ENCODE measurements at places on chromosomes 7 and 10.

DNA sequence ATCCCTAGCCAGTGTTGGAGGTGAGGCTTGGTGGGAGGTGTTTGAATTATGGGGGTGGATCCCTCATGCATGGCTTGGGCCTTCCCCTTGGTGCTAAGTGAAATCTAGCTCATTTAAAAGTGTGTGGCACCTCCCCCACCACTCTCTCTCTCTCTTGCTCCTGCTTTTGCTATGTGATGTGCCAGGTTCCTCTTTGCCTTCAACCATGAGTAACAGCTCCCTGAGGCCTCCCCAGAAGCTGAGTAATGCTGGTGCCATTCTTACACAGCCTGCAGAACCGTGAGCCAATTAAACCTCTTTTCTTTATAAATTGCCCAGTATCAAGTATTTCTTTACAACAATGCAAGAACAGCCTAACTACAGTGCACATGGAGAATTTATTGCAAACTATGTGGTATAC, 188.8 kb upstream of the POT1 start:
- DNase-seq, result no peak

DNA sequence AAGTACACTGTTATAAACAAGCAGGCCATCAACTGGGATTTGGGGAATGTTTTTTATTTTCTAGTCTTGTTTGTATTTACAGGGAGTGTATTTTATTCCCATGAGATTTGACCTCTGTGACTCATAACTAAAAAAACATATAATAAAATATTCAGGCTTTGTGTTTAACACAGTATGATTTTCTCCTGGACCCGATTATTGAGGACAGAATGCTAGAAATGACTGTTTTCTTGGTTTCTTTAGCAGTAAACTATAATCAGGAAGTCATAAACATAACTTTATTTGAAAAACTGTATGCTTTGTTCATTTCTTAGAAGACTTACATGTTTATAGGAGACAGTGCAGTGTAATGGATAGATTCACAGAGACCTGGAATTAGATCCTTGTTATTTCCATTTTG, 2.1 kb downstream of the NHLRC2 start:
- DNase-seq, result no peak

DNA sequence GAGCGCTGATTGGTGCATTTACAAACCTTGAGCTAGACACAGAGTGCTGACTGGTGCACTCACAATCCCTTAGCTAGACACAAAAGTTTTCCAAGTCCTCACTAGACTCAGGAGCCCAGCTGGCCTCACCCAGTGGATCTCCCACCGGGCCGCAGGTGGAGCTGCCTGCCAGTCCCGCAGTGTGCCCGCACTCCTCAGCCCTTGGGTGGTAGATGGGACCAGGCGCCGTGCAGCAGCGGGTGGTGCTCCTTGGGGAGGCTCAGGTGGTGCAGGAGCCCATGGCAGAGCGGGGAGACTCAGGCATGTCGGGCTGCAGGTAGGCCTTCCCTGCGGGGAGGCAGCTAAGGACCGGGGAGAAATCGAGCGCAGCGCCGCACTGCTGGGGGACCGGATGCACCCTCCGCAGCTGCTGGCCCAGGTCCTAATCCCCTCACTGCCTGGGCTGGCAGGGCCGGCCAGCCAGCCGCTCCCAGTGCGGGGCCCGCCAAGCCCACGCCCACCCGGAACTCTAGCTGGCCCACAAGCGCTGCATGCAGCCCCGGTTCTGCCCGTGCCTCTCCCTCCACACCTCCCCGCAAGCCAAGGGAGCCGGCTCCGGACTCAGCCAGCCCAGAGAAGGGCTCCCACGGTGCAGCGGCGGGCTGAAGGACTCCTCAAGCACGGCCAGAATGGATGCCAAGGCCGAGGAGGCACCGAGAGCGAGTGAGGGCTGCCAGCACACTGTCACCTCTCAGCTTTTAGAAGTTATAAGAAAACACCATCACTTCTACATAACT, 128.9 kb downstream of the ZNF438 start:
- DNase-seq, result no peak

GRCh38 chr7:11410656-11411644, 421.0 kb downstream of the THSD7A start:
- DNase-seq, result no peak

DNA sequence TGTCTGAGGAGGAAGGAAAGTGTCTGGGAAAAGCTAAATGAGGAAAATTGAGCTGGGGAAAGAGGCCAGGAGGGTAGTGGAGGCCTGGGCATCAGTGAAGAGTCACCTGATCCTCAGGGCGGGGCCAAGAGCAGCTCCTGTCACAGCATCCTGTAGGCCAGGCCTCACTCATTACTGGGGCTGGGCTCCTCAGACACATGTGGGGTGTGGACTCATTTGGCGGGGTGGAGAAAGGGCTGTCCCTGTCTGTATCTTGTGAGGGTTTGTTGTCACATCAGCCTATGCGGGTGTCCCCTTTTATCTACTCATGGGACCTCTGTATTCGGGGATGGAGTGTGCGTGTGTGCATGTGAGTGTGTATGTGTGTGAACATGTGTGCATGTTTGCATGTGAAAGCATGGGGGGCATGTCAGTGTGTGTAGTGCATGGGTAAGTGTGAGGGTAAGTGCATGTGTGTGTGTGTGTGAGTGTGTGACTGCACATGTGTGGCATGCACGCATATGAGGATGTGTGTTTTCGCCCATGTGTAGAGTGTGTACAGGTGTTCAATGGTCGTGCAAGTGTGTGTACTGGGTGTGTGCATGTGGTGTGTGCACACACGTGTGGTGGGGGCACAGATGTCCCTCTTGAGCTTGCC, 67.8 kb downstream of the RAMP3 start:
- DNase-seq, result no peak

DNA sequence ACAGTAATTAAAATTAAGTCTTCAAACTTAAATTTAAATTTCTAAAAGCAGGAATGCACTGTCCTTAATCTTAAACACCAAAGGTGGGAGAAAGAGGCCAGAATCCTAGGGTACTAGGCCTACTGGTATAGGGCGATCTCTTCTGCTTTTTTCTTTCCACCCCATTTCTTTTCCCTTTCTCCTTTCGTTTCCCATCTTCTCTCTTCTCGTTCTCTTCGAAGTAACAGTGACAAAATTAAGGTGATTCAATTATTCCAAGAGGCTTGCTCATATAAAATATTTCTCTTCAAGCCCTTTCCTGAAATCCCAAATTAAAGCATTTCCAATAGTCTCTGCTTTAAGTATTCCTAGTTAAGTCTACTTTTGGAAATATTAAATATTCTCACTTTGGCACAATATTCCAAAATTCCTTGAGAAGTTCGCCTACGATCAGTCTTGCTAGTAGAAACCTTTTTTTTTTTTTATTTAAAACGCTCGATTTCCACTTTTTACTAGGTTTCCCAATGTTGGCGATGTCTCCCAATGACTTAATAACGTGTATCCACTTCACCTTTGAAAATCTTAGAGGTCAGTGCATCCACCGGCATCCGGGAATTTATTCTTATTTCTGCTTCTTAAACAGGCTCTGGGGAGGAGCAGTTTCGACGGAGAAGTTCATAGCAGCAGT, 765 bp upstream of the LCOR start:
- no peak for DNase-seq

DNA sequence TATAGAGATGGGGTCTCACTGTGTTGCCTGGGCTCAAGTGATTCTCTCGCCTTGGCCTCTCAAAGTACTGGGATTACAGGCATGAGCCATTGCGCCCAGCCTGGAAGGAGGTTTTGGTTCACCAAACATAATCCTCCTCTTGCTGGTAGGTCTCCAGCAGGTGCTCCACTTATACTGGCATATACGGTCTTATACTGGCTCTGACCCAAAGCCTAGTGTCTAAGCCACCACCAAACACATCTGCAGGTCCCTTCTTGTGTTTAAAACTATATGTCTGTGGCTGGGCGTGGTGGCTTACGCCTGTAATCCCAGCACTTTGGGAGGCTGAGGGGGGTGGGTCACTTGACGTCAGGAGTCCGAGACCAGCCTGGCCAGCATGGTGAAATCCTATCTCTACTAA, 5.4 kb downstream of the MBLAC1 start:
- no peak for DNase-seq

GRCh38 chr7:106425017-106425719, 140.4 kb upstream of the NAMPT start:
- no peak for DNase-seq

- no peak for DNase-seq
Observed at GRCh38 chr10:102436312-102436711, 3.9 kb upstream of the CUEDC2 start.

GRCh38 chr7:114086914-114087652, 168.3 kb upstream of the PPP1R3A start:
- DNase-seq, result no peak

- no peak for DNase-seq
Observed at GRCh38 chr10:67803588-67804394, 34.2 kb downstream of the DNAJC12 start.

DNA sequence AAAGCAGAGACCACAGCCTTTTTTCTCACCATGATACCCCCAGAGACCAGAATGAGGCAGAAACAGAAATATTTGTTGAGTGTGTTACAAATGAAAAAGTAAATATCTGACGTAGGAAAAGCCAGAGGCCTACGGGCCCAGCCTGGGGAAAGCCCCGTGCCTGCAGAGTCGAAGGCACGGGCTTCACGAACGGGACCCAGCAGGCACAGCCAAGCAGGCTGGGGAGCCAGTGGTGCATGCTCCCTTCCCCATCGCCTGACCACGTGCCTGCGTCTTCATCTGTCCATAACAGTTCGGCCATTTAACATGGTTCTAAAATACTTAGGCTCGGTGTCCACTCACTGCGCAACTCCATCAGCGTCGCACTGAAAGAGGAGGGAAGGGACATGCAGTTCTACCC, 50.8 kb downstream of the SLIT1 start:
- DNase-seq, result no peak

GRCh38 chr7:139992353-139993044, 70.3 kb downstream of the PARP12 start:
- no peak for DNase-seq

- DNase-seq, result no peak
Observed at GRCh38 chr7:28075674-28076358, 104.8 kb downstream of the JAZF1 start.

DNA sequence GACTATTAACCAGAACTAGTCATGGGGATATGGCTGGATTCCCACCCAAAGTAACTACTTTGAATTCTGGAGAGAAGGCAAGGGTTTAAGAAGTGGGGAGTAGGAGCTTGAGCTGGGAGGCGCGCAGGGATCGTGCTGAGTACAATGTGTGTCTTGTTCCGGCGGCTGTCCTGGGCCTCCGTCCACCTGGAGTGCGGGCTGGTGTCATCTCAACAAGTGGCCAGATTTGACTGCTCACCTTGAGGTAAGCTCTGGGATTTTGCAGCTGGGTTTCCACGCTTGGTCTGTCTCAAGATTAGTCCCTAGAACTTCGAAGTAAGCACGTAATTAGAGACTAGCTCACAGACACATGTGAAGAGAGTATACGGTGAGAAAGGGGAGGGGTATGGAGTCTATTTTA, 49.4 kb downstream of the GLRX3 start:
- no peak for DNase-seq

- no peak for DNase-seq
Observed at GRCh38 chr10:3623746-3624145, 161.3 kb downstream of the KLF6 start.

GRCh38 chr10:75984067-75984466, 552.6 kb downstream of the LRMDA start:
- no peak for DNase-seq

DNA sequence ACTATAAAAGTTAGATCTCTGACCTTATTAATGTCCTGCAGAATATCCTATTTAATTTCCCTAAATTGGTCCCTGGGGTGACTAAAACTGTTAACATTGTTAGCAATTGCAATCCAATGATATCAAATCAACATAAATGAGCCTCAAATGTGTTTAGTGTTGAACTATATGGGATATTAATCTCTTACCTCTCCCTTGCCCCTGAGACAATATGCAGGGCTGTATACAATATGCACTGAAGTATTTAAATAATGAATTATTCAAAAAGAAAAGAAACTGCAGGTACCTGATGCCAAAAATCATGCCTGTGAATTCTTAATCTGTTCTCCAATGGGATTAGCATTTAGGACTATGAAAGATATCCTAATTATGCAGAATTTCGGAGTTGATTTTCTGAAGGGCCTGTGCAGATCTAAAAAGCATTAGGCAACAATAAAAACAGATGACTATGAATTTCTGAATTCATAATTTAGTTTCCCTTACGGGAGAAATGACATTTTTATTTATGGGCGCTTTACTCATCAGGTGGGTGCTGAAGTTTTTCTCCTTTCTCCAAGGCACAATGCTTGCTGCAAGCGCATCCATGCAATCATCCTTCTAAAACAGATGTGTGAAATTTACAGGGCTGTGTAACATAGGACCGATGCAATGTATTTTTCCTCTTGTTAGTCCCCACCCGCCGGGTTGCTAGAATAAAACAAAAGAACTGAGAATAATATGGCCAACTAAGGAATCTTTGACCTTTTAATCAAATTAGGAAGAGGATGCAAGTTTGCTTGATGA, 5.4 kb upstream of the C10orf90 start:
- DNase-seq, result no peak

DNA sequence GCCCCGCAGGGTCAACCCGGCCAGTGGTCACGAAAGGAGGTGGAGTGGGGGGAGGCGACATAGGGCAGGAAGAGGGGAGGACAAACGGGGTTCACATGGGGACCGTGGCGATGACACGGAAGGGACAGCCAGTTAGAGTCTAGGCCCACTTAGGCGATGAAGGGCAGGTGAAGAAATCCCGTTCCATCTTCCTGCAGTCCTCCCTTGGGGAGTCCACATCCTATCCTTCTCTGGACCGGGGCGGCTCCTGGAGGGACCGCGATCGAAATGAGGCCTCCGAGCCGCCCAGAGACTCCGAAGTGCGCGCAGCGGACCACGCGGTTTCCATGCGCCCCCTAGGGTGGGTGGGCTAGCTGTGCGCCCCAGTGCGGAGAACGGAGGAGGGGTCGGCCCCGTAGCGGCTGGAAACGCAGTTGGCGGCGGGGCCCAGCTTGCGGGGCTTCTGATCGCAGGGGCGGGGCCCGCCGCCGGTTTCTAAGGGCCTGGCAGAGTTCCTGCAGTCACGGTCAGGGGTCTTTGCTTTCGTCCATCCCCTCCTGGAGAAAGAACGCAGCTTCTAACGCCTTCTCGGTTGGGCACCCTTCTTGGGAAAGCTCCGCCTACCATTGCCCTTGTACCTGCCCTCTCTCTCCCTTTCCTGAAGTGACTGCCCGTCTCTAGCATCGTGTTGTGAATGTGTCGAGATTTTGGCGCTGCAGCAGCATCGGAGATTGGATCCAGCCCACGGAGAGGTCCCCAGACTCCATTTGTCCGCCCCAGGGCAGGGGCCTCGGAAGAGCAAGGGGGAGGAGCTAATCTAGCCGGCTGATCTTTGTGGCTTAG, 17.9 kb upstream of the TMEM225B start:
- DNase-seq, result peak; percentile 39

GRCh38 chr7:80087771-80088170, 46.9 kb upstream of the GNAI1 start:
- DNase-seq, result no peak

- DNase-seq, result no peak
Observed at GRCh38 chr10:5862360-5862961, 27.2 kb downstream of the ANKRD16 start.

DNA sequence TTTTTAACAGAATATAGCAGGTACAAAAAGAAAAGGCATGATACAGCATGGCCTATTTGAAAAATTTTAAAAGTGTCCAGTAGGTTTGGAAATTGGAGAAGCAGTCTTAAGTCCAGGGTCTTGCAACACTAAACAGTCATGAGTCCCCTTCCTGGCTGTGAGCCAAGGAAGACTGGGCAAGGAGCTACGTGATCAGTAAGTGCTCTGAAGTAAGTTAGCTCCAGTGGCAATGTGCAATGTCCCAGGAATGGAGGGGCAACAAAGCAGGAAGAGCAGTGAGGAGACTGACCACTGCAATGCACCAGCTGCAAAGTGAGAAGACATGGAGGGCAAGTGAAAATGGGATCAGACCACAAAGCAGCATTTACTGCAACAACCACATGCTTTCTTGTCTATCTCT, 72.9 kb upstream of the GRID1 start:
- DNase-seq, result no peak

- no peak for DNase-seq
Observed at GRCh38 chr10:91987397-91988037, 63.9 kb downstream of the BTAF1 start.

Measured in NCI-H1694 (cell line).